ENCODE measurements at places on chromosomes 7 and 10.

DNA sequence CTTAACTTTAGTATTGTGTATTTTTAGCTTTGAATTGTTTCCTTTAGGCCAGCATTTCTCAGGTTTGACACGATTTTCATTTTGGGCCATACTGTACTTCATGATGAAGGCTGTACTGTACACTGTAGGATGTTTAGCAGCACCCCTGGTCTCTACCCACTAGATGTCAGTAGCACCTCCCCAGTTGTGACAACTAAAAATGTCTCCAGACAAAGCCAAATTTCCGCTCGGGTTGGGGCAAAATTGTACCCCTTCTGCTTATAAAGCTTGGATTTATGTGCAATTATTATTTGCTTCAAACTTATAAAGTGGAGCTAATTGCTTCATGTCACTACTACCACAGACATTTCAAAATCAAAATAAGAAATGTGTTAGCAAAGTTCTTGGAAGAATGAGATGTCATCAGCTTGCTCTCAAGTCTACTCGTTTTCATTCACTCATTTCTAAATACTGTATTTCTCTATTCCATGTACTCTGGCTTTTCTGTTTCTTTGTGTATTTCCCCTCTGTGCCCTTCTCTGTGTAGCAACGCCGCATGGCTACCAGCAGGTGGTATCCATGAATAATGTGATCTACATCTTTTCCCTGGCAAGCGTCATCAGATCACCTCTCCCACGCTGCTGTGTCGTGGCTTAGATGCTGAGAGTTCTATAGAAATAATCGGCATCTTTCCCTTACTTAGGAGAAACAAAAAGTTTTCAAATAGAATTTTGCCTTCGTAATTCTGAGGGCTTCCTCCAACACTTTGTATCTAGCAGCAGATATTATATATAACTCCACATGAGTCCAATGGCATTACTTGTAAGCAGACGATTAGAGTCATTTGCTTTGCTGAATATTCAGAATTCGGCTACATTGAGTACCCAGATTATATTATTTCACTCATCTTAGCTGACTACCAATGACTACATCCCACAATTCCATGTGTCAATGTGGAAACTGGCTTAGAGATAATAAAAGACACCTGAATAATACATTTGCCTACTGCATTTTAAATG lies 47.8 kb upstream of the CALCR start:
- no peak for DNase-seq

GRCh38 chr7:19112274-19113001 lies 5.0 kb downstream of the TWIST1 start:
- no peak for DNase-seq

GRCh38 chr7:8125680-8126444 lies 136.1 kb downstream of the ICA1 start:
- peak; percentile 61 for DNase-seq

DNA sequence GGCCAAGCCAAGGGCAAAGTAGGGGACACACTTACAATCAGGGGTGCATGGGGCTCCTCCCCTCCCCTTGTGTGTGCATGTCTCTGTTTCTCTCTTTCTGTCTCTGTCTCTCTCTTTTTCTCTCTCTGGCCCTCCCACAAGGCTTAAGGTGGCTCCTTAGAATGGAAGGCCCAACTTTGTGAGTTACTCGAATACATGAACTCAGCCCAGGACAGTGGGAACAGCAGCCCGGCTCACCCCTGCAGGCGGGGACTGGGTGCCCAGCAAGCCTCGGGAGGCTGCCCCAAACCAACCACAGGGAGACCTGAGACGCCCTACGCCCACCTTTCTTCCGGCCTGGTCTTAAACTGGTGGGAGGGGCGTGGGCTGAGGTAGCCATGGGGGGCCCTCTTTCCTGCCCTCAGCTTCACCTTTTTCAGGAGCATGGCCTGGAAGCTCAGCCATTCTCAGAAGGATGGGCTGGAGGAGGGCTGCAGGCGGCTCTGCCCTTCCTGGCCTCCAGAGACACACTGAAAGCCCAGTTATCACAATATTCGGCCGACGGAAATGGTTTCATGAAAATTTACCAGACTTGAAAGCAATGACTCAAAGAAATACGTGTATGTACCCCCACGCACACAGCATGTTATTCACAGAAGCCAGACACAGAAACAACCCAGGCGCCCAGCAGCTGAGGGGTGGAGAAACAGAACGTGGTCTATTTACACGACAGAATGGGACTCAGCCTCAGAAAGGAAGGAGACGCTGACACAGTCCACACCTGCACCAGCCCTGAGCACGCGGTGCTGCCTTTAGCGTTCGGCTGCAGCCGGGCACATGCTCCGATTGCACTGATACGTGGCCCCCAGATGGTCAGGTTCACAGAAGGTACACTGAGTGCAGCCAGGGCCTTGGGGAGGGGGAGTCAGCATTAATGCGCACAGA lies 229.5 kb downstream of the PTPRN2 start:
- no peak for DNase-seq

DNA sequence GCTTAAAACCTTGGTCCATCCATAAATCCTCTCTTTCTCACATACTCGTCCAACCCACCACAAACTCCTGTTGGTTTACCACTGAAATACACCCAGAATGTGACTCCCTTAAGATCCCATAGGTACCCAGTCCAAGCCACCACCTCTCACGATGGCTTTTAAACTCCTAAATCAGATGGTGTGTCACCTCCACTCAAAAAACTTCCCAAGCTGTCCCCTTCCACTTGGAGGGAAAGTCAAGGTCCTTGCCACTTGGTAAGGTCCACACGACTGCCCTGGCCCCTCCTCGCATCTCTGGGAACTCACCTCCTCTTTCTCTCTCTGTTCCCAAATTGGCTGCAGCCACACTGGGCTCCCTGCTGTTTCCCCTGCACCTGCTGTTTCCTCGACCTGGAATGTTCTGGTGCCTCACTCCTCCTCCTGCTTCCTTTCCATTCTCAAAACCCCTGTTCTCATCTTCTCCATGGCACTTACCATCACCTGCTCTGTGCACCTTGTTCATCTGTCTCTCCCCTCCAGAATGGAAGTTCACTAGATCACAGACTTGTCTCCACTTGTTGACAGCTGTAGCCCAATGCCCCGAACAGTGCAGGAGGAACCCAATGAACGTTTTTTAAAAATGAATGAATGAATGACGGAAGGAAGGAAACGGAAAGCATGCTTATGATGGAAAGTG lies 23.0 kb downstream of the ZFAND2A start:
- no peak for DNase-seq

DNA sequence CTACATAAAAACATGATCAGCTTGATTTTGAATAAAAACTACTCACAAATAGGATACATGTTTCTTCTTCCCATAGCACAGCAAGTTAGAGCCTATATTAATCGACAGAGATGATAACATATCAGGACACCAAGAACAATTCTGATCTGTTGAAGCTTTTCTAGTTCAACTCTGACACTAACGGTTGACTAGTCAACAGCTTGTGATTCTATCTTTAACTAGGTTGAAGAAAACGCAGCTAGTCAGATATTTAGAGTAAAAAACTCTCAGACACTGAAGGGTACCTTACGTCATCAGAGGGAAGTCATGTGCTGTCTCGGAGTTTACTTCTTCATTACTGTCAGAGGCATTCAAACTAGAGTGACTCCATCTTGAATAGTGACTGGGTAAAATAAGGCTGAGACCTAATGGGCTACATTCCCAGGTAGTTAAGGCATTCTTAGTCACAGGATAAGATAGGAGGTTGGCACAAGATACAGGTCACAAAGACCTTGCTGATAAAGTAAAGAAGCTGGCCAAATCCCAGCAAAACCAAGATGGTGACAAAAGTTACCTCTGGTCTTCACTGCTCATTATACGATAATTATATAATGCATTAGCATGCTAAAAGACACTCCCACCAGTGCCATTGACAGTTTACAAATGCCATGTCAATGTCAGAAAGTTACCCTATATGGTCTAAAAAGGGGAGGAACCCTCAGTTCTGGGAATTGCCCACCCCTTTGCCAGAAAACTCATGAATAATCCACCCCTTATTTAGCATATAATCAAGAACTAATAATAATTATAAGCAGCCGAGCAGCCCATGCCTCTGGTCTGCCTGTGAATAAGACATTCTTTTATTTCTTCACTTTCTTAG lies 21.3 kb downstream of the CCDC71L start:
- no peak for DNase-seq

DNA sequence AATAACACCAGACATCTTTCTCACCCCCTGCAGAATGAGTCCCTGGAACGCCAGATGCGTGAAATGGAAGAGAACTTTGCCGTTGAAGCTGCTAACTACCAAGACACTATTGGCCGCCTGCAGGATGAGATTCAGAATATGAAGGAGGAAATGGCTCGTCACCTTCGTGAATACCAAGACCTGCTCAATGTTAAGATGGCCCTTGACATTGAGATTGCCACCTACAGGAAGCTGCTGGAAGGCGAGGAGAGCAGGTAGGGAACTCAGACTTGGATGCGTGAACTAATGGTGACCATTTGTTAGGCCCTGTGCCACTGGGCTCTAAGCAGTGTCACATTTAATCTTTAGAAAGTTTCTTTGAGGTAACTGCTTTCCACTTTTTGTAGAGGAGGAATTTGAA lies 7.1 kb downstream of the VIM start:
- DNase-seq: no peak

GRCh38 chr10:102313221-102313896 lies 68.0 kb downstream of the GBF1 start:
- DNase-seq: no peak

DNA sequence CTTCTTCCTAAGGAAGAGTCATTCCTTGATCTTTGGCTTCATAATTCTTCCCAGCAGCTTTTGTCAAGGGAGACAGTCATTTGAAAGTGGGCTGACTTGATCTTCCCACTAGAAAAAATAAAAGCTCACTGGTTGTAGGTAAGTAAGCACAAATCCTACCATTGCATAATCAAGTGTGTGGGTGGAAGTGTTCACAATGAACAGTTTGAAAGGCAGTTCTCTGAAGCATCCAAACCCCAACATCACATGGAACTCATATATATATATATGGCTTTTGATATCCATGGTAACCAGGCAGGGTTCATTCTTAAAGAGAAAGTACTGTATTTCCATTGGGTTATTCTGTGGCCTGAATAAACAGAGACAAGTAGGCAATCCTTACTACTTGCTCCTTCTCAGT lies 51.6 kb downstream of the ARMH3 start:
- no peak for DNase-seq

GRCh38 chr10:62037166-62037831 lies 135.8 kb downstream of the ARID5B start:
- no peak for DNase-seq

- no peak for DNase-seq
Observed at GRCh38 chr10:62915158-62915557, 99.0 kb upstream of the EGR2 start.

DNA sequence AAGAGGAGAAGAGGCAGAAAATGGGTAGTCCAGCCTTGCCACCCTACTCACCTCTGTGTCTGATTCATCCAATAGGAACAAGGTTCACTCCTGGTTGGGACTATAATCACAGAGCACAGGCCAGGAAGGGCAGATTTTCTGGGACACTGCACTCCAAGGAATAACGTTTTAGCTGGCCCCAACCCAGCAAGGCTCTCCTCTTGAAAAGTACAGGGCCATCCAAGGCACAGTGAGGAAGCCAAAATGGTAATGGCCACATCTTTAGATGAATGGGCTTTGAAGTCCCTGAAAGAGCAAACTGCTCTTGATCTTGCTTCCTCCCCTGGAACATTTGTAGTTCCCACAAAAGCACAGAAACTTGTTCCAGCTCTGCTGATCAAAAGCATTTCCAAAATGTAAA lies 149.4 kb downstream of the GRM3 start:
- DNase-seq: no peak

GRCh38 chr10:59708816-59709394 lies 745 bp downstream of the SLC16A9 start:
- DNase-seq: no peak

GRCh38 chr10:87658321-87658795 lies 1.3 kb upstream of the PAPSS2 start:
- DNase-seq: no peak

- DNase-seq: no peak
Observed at GRCh38 chr10:132870426-132870825, 71.9 kb downstream of the CFAP46 start.

DNA sequence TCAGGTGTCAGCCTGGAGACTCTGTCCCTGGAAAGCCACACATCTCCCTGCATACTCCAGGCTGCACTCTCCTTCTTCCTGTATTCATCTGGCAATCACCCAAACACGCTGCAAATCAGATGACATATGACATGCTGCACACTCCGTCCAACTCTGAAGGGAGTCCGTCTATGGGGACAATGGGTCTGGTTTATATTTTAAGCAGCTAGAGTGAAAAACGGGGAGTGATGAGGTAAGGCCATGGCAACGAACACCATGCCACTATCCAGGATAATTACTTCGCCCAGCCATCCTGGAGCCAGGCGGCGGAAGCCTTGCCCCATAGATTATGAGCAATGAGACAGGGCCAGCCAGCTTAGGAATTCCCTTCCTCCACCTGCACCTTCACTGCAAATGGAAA lies 140.1 kb downstream of the PLXNA4 start:
- DNase-seq: no peak

GRCh38 chr7:2566348-2566889 lies 7.6 kb downstream of the IQCE start:
- DNase-seq: no peak

DNA sequence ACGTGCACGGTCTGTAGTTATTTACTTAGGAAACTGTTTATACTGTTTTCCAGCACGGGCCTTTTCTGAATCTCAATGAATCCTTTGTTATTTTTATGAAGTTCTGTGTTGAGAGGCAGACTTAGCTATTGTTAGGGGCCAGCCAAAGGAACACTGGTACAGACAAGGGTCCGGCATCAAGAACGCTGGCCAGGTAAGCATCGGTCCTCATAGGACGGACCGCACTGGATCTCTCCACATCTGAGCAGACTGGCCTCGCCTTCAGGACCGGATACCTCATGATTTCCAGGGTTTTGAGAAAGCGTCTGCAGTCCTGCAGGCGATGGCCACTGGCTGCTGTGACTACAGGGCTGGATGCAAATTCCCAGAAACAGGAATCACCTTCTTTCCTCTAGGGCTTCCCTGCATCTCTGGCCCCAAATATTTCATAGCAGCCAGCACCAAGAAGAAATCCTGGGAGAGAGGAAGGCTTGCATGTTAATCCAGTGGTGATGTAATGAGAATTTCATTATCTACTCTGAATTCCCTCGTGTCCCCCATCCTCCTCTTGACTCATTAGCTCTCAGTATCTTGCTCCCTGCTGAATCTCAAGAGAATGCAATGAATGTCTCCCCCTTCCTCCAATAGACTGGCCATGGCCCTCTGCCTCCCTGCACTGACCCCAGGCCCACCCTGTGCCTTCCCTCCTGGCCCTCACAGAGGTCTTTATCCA lies 325.4 kb upstream of the NPVF start:
- no peak for DNase-seq

- no peak for DNase-seq
Observed at GRCh38 chr7:93920496-93921182, 896 bp upstream of the GNG11 start.

- no peak for DNase-seq
Observed at GRCh38 chr10:43078175-43078985, 1.5 kb downstream of the RET start.

DNA sequence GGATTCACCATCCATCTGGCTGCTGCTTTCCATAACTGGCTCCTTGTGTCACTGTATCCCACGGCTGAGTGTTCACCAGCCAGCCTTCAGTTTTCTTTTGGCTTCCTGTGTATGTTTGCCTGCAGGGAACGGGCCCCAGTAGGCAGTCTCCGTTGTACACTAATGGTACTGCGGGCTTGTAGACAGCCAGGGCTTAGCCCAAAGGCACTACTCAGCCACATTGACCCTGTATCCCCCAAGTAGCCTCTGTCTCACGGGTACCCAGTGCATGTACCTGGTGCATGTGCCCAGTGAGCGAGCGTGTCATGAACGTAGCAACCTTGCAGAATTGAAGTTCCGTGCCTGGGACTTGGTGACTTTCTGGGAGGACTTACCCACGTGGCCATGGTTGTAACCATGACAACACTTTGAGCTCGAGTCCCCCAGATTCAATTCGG lies 6.1 kb downstream of the PFKFB3 start:
- no peak for DNase-seq

Measured in activated T-helper 1 cell treated with anti-CD3 and anti-CD28 coated beads, Interleukin-2, amount 50 U/mL, for 16 hours (primary cell).